ENCODE measurements at places on chromosomes 4 and X. TPM values are rescaled to one million over a fixed set of nuclear protein-coding genes. Genes with fewer than 3 reads are reported as not detected.

GRCh38 chrX:100368167-100368566, 41.9 kb downstream of the PCDH19 start:
- no peak for DNase-seq

DNA sequence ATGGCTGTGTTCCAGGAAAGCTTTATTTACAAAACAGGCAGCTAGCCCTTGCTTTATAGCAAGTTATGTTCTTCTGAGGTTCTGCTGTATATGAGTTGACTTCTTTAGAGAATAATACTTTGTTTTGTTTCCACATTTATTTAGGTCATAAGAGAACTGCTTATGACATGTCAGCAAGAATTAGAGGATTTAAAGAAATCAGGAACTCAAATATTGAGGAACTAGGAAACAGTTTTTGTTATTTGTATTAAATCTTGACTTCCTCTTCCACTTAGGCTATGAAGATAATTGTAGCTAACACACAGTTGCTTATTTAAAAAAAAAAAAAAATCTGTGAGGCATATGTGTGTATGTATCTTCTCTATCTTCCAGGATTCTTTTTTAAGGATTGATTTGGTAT, 14.3 kb downstream of the ZRSR2 start:
- no peak for DNase-seq

GRCh38 chrX:105210258-105210657, 10.2 kb downstream of the TEX13A start:
- DNase-seq, result no peak

DNA sequence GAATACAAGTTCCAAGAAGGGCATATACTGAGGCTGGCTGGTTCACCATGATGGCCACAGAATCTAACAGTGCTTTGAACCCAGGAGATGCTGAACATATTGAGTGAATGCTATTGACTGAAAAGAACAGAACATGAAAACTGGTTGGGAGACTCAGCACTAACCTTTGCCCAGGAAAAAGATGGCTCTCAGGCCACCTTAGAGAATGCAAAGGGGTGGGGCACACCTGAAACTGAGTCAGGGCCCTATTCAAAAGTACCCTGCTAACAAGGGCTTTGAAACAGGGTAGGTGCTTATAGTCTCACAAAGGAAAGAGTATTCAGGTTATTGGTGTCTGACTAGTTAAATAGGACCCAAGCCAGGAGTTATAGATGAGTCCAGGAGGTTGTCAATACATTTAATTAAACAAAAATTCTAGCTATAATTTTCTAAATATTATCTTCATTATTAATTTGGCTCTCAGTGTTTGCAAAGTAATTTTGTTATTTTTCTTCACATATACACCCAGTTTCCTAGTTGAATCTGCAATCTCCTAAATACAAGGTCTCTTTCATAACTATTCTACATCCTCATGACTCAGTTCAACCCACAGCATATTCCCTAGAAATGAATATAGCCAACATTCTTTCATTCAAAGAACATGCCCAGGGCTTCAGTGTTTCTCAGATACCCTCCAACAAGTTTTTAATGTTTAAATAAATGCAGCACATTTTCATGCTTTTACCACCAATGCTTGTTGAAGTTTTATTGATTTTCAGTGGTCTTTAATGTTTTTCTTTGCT, 144.2 kb upstream of the RAPGEF2 start:
- DNase-seq, result no peak

DNA sequence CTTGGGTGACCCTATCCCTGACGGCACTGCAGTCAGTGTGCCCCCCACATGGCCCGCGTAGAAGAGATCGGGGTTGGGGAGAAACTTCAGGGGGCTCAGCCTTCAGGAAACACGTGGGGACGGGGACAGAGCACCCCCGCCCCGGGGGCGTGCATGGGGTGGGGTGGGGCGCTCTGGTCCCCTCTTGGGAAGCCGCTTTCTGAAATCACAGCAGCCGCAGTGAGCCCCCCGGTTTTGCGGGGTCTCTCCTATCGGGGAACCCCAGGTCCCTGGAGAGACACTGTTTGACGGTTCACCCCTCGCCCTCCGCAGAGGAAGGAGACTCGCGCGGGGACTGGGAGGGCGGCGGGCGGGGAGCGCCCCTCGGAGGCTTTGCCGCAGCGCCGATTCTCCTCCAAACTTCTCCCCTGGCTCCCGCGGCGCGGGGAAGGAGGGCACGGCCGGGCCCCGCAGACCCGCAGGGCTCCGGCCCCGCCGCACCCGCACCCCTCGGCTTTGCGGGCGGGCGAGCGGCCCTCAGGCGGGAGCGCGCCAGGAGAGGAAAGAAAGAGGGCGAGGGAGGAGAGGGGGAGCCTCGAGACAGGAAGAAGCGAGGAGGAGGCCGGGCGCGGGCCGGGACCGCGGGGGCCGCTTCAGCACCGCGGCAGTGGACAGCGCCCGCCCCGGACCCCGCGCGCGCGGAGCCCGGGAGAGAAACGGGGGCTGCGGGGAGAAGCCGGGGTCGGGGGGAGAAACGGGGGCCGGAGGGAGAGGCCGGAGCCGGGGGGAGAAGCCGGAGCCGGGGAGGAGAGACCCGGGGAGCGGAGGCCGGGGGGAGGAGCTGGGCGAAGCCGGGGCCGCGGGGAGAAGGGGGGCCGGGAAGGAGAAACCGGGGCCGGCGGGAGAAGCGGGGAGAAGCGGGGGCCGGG, 612 bp downstream of the CPLX1 start:
- DNase-seq, result no peak

- no peak for DNase-seq
Observed at GRCh38 chrX:109739625-109740432, 6.8 kb upstream of the ACSL4 start.

GRCh38 chrX:103519389-103519788, at the start of gene RAB40A:
Gene RAB40A (minus strand): TSS chrX:103519489. CDS start chrX:103500756, 18,733 bp downstream.
- DNase-seq, result no peak

DNA sequence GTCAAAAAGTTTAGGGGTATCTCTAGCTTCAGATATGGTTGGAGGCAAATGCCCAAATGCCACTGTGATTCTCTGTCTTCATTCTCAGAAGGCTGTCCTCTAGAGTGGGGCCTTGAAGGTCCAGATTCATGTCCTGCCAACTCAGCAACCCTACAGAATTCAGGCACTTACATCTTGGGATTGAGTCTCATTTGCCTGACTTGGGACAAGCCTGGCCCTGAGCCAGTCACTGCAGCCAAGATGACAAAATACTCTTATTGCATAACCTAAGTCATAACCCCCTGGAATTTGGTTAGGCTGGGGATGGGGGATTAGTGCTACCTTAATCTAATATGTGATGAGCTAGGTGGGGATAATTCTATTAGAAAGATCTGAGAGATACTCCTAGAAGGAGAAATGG, 100.5 kb downstream of the AREG start:
- peak; percentile 25 for DNase-seq

GRCh38 chr4:26858035-26858918, 2.4 kb upstream of the STIM2 start:
- no peak for DNase-seq

DNA sequence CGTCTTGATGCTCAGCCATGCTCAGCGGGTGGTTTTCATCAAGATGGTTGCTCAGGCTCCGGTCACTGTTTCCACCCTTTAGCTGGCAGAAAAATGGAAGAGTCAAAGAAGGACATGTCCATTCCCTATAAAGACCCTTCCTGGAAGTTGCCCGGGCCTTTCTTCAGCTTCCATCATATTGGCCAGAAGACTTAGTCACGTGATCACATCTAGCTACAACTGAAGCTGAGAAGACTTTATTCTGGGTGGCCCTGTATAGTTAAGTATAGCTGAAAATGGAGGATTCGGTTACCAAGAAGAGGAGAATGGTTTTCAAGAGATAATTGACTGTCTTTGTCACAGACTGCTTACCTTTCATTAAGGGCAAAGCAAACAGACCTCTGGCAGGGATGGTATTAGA, 296.7 kb upstream of the CASK start:
- DNase-seq, result no peak

GRCh38 chrX:73213734-73214425, 771 bp downstream of the NAP1L2 start:
- no peak for DNase-seq

GRCh38 chr4:79917246-79917645, 155.8 kb downstream of the ANTXR2 start:
- DNase-seq, result peak; percentile 31

DUSP9 gene
- not detected for total RNA-seq

FAM184B gene
- 0.03 TPM for total RNA-seq

PPP2R3B gene
- 114 TPM for total RNA-seq

MAP3K15 gene
- 0.15 TPM for total RNA-seq

TMEM31 gene
- not detected for total RNA-seq

REST gene
- total RNA-seq, result 27.9 TPM

GABRG1 gene
- not detected for total RNA-seq
